Endothelial cell (in vitro differentiated cells): ENCODE measurements at places on chromosomes 12 and 14. TPM values are rescaled to one million over a fixed set of nuclear protein-coding genes. Genes with fewer than 3 reads are reported as not detected.

DNA sequence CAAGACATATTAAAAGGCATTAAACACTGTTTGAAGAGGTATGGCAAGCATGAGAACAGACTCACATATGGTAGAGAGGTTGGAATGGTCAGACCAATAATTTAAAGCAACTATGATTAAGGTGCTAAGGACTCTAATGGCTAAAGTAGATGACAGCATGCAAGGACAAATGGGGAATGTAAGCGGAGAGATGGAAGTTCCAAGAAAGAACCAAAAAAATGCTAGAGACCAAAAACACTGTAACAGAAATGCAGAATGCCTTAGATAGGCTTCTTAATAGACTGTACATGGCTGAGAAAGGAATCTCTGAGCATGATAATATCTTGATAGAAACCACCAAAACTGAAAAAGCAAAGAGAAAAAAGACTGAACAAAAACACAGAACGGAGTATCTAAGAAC lies 77.4 kb downstream of the RIN3 start:
- no peak for DNase-seq

DNA sequence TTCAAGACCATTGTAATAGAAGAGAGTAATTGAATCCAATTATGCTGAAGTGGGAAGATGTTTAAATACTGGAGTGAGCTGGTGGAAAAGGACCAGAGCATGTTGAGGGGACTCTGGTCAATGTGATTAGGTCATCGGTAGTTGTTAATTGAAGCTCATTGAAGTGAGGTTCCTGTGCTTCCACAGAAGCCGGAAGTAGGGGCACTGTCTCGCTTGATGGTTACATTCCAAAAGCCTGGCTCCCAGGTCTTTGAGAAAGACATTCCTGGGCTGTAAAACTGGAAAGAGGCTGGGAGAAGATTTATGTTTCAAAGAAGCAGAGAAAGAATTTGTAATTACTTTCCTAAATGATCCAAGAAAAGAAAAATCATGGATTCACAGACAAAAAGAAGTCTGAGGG lies 12.3 kb upstream of the CLECL1 start:
- no peak for DNase-seq

Gene LTB4R2
- total RNA-seq = 13.3 TPM

Gene CLEC4D
- 0.31 TPM for total RNA-seq

Gene SLCO1A2
- 2.1 TPM for total RNA-seq

- DNase-seq = no peak
Observed at GRCh38 chr12:49618576-49618975, 4.8 kb upstream of the PRPF40B start.

DNA sequence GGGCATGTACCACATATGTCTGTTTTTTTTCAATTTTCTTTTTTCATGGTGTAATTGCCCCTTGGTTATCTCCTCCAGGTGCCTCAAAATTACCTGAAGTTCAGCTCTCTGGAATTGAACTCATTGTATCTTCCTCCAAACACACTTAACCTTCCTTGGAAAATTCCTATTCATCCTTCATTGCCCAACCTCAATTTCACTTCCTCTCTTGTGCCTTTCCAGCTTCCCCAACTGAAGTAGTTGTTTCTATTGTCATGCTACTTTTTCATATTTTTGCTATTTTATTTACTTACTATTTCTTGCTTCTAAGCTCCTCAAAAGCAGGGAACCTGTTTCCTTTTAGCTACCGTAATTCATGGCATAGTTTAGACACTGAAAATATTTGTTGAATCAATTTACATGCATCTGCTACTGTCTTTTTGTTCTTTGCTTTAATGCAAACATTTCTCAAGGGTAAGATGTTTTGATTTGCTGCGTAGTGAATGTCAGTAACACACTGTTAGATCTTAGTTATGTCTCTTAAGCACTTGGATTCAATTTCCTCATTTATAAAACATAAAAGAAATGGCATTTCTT lies 37.0 kb upstream of the STXBP6 start:
- no peak for DNase-seq

Gene ZDHHC22
- 12.0 TPM for total RNA-seq

DNA sequence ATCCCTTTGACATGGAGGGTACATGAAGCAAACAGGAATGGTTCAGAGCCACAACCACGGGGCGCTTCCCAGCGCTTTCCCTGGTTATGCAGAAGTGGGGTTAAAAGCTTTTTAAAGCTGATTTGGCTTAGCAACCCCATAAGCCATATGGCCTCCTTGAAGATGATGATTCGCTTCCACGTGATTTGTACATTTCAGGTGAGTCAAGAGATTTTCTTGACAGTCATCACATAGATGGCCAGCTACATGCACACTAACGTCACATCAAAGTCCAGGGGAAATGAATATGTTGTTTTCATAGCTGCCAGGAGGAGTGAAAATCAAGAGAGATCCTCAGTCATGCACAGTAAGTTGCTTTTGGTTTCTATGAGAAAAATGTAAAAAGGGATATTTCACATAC lies 309.7 kb downstream of the TMEM132D start:
- DNase-seq = no peak

- no peak for DNase-seq
Observed at GRCh38 chr12:125387206-125387605, 322.0 kb downstream of the AACS start.

- DNase-seq = no peak
Observed at GRCh38 chr12:130227641-130228040, 65.4 kb downstream of the FZD10 start.

DNA sequence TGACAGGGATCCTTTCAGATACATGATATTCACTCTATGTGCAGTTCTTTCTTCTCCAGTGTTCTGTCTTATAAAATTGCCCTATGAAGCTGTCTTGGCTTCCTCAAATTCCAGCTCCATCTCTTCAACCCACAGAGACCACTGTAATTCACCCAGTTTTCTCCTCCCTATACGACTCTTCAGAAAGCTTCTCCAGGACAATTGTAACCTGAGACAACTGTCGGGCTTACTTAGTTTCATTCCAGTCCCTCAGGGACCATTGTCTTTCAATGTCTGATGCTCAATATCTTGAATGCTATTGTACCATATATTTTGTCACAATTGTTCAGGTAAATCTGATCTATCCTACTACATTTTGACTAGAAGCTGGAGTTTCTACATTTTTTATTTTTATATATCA lies 345.3 kb downstream of the RPL10L start:
- no peak for DNase-seq

DNA sequence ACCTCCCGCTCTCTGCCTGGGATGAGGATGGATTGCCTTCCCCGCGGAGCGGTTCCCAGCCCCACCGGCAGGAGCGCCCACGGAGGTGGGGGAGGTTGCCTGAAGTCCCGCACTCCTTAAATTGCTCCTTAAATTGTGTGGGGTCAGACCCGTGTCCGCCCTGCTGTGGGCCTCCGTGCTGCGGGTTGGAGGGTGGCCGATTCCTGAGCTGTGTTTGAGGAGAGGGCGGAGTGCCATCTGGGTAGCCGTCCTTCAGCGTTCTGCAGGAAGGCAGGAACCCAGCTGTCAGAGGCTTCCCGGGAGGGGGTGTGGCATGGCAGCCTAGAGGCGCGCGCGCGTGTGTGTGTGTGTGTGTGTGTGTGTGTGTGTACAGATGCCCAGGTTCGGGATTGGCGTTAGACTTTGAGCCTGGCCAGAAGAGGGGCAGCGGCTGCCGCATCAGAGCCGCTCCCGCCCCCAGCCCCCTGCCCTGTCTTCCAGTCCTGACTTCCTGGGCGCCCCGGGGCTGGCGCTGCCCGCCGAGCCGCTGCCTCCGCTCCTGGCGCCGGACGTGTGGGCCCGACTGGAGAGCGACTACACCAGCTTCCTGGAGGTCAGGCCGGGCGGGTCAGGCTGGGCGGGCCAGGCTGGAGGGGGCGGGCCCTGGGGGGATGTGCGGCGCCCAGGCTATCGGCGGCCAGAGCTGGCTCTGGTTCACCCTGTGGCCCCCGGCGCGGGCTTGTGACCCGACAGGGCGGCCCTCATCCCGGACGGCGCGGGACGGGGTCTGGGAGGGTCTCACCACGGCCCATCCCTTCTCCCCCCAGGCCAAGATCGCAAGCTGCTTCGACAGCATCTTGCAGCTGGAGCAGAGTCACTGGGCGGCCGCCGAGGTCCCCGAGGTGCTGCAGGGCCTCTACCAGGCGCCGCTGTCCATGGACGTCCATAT lies 9.2 kb downstream of the EXOC3L4 start:
- no peak for DNase-seq

- DNase-seq = peak; percentile 61
Observed at GRCh38 chr14:95515596-95516552, 576 bp downstream of the SYNE3 start.

- DNase-seq = no peak
Observed at GRCh38 chr14:61268812-61269211, 12.3 kb downstream of the TMEM30B start.

GRCh38 chr12:70758494-70758845 lies 121.2 kb upstream of the PTPRB start:
- DNase-seq = no peak

- DNase-seq = no peak
Observed at GRCh38 chr12:106764220-106764619, 10.3 kb upstream of the RIC8B start.

Gene NUAK1
- 16.6 TPM for total RNA-seq

- no peak for DNase-seq
Observed at GRCh38 chr12:70822412-70822811, 98.1 kb downstream of the PTPRR start.

GRCh38 chr14:80955416-80955941 lies at the start of gene TSHR:
Gene TSHR, plus strand, starts transcription at chr14:80955621. Its CDS starts 60 bp downstream, at chr14:80955681.
- peak; percentile 15 for DNase-seq

- DNase-seq = no peak
Observed at GRCh38 chr14:37051680-37052079, 120.7 kb downstream of the SLC25A21 start.

GRCh38 chr12:112527501-112527900 lies 108.8 kb downstream of the PTPN11 start:
- DNase-seq = no peak

GRCh38 chr14:77882098-77882497 lies 82.2 kb downstream of the ADCK1 start:
- no peak for DNase-seq

DNA sequence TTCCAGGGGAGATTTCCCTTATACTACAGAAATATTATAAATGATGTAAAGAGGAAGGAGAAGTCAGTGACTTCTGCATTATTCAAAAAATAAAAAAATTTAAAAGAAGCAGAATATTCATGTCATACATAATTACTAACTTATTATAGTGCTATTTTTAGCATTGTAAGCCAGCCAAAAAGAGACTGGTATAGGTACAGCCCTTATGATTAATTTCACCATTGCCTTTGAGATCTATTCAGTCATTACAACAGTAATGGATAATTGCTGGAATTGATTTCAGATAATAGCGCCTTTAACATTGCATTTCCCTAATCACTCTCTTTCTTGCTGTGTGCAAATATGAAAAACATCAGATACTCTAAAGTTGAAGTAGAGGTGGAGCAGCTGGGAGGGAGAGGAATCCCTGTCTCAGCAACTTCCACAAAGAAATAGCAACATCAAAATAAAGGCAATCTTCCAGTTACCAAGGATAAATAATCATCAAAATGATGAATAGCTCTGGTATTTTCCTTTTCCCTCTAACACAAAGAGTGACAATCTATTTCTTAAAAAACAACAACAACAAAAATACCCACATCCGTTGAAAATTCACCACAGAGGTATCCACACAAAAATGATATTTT lies 71.8 kb upstream of the OVCH1 start:
- no peak for DNase-seq

Gene KLRC1
- total RNA-seq = not detected

- DNase-seq = no peak
Observed at GRCh38 chr12:14694970-14695369, 1.4 kb downstream of the GUCY2C start.

DNA sequence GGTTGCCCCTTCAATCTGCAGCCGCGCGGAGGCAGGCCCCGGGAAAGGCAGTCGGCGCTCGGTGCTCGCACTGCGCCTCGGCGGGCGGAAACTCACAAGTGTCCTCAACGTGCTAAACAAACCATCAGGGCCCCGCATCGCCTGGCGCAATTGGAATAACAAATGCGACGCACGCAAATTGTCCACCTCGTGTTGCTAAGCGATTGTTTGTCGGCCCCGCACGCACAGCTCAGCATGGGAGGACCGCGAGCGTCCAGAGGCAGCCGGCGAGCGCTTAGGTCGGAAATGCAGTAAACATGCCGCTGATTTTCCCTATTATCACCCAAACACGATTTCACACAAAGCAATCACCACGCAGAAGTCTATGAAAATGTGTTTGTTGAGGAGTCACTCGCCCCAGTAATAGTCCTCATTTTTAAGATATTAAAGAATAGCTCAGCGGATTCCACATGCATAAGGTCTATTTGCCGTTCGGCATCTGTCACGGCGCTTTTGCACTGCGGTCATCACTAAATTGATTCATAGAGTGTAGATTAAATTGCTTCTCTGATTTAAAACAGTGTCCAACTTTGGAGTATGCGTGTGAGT lies 3.2 kb upstream of the GSC start:
- peak; percentile 45 for DNase-seq

Gene CNOT2
- 136 TPM for total RNA-seq

DNA sequence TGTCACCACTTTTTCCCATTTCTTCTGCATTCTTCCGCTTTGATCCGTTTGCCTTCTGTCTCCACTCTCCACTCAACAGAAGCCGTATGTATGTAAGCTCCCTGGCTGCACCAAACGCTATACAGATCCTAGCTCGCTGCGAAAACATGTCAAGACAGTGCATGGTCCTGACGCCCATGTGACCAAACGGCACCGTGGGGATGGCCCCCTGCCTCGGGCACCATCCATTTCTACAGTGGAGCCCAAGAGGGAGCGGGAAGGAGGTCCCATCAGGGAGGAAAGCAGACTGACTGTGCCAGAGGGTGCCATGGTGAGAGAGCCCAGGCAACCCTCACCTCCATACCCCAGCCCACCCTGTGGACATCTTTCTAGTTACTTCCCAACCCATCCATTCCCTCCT lies 8.3 kb downstream of the GLI1 start:
- no peak for DNase-seq

- peak; percentile 83 for DNase-seq
Observed at GRCh38 chr14:104708606-104709268, 15.3 kb upstream of the ADSS1 start.

Gene TSHR
- total RNA-seq = not detected

GRCh38 chr12:45231515-45232145 lies 15.7 kb downstream of the ANO6 start:
- no peak for DNase-seq

Gene IFI27L2
- 23.7 TPM for total RNA-seq

Gene GPR132
- total RNA-seq = not detected

DNA sequence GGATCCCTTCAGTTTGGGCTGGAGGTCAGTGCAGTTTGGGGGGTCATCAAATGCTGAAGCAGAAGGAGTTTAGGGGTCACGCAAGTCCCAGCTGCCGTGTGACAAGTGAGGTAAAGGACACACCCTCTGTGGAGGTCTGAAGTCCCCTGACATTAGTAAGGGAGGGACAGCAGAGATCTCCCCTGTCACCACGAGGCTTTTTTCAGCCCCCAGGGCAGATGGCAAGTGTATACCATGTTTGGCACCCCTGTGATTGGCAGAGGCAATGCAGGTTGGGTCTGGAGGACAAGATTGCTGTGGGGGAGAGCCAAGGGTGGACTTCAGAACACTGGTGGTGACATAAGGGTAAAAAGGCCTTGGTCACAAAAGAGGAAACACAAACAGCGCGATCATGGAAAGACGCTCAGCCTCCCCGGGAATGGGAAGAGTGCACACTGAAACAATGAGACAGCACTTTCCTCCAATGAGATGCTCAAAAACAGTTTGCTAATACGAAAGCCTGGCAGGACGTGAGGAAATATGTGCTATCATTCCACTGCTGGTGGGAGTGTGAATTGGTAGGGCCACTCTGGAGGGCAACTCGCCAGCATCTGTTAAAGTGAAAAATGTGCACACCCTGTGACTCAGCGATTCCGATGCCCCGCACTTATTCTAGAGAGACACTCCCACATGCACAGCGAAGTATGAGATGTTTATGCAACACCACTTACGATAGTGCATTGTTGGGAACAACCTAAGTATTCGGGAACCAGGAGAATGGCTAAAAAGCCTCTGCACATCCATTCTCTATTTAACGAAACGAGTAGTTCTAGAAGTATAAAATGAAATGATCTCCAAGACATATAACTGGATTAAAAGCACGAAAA lies 14.4 kb upstream of the CD27 start:
- DNase-seq = no peak
